ENCODE measurements at places on chromosomes 3 and 15. TPM values are rescaled to one million over a fixed set of nuclear protein-coding genes. Genes with fewer than 3 reads are reported as not detected.
A peak's percentile ranks its signal among the peaks of the same experiment; 100 is the strongest.

- H3K27ac ChIP-seq, result no peak overlapping the region
- peaks cover 30% of the 10 kb centered on the region for H3K27me3 ChIP-seq
- no peaks in the 10 kb centered on the region for H3K4me1 ChIP-seq
- no peak overlapping the region for H3K4me3 ChIP-seq
- DNase-seq, result peak; percentile 60
- no peaks in the 10 kb centered on the region for H3K36me3 ChIP-seq
Observed at GRCh38 chr3:142929109-142929508, 34.4 kb downstream of the PAQR9 start.

The GPR149 gene
- not detected for total RNA-seq

DNA sequence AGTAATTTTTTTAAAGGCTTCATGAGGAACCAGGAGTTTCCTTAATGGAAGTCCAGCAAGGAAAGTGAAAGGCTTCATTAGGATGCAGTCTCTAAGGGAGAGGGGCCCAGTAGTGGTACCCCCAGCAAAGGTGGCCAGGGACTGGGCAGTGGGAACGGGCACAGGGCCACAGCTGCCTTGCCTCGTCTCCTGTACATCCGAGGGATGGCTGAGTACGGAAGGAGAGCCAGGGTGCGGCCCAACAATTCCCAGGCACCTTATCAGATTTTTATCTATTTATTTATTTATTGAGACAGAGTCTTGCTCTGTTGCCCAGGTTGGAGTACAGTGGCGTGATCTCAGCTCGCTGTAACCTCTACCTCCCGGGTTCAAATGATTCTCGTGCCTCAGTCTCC, 14.5 kb downstream of the SEMA3G start:
- no peaks in the 10 kb centered on the region for H3K36me3 ChIP-seq
- no peaks in the 10 kb centered on the region for H3K27me3 ChIP-seq
- no peak for DNase-seq
- H3K4me3 ChIP-seq, result no peak overlapping the region
- peaks cover 3% of the 10 kb centered on the region for H3K4me1 ChIP-seq

- no peak for DNase-seq
- H3K36me3 ChIP-seq, result no peaks in the 10 kb centered on the region
- H3K4me3 ChIP-seq, result no peak overlapping the region
- H3K27ac ChIP-seq, result no peak overlapping the region
- peaks cover 21% of the 10 kb centered on the region for H3K27me3 ChIP-seq
Observed at GRCh38 chr15:72801590-72802325, 18.2 kb upstream of the ADPGK start.

The SPINT1 gene
- total RNA-seq, result 11.3 TPM
